WERI-Rb-1 (cell line): ENCODE measurements at places on chromosomes 2 and 18.
A peak's percentile ranks its signal among the peaks of the same experiment; 100 is the strongest.

DNA sequence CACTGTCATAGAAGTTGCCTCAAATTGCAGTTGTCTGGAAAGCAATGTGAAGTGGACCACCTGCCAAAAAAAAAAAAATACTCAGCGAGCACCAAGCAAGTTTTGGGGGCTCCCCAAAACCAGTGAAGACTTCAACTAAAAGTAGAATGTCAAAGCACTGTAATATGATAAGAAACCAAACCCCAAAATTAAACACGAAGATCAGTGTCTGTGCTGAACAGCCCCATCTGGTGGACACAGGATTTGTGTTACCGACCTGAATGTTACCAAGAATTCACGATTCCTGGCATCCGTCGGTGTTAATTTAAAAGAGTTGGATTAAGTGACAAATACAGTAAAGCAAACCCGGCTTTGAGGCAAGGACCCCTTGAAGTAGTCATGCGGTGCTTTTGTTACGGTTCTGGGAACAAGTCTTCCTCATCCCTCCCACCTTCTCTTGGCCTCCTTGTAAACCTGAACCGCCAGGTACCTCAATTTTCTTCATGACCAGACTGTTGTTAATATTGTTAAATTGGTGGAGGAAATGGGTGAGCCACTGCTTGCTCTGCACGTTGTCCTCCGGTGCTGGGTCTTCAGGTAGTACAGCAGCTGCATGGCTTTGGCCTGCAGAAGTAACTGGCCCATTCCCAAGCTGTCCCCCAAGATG lies 31.3 kb upstream of the SSB start:
- DNase-seq = peak; percentile 30

DNA sequence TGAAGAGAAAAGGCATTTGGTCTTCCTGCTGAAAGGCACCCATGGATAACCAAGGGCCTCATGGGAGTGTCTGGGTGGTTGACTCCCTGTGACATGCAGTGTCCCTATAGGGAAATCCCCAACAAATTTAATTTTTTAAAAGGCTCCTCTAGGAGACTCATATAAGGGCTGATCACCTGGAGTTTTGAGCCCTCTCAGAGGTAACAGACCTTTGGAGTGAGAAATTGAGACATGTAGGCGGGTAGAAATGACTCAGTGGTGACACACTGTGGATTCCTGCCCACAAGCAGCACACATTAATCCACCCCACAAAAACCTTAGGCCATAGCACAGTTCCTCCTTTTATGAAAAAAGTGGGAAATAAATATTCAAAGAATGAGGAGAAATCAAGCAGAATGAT lies 557.0 kb upstream of the CNTNAP5 start:
- DNase-seq = no peak

DNA sequence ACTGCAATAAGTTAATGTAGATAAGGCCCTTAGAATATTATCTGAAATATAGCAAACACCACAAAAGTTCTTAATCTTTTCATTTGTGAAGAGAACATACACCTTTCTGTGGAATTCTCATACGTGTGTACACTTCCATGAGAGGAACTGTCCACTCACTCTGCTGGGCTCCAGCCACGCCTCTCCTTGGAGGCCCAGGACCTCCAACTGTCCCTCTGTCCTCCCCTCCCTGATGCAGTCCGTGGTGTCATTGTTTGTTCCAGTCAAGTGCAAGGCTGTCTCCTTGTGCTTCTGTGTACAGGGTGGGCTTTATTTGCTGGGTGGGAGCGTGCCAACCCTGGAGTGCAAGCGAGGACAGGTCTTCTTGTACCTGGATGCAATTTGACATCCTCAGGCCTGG lies 8.7 kb downstream of the RAB12 start:
- DNase-seq = no peak

DNA sequence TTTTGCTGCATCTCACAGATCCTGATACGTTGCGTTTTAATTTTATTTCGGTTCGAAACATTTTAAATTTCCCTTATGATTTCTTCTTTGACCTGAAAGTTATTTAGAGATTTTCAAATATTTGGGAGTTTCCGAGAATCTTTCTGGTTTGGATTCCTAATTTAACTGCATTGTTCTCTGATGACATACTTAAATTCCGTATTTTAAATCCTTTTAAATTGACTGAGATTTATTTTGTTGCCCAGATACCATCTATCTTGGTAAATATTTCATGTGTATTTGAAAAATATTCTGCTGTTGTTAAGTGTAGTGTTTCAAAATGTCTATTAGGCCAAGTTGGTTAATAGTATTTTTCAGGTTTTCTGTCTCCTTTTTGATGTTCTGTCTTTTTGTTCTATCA lies 37.7 kb downstream of the MROH2A start:
- DNase-seq = no peak

DNA sequence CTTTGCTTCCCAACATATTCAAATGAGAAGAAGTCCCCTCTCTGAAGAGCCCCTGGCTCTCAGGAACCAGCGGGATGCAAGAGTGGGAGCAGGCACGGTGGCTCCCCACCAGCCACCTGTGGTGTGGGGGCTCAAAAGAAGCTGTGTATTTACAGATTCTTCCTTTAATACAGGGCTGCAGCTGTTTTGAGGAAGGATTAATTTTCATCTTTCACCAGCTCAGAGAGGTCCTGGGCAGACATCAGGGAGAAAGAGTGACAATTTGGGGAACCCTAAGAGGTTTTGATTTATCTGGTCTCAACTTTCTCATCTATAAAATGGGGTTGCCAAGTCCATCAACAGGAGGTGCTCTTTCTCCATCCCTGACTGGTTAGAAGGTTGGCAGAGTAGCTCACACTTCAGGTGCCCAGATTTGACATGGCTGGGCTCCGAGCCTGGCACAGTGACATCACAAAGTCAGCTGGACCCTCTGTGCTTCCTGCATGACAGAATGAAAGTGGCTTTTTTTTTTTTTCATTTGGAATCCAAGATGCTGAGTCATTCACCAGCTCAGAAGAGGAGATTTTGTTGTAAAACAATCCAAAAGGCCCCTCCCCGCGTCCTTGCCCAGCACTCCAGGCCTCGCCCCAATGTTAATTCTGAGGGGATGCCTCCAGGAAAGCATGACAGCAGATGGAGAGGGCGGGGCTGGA lies 15.5 kb upstream of the SIX2 start:
- no peak for DNase-seq

GRCh38 chr2:232482301-232483238 lies 5.1 kb downstream of the ECEL1 start:
- DNase-seq = no peak

DNA sequence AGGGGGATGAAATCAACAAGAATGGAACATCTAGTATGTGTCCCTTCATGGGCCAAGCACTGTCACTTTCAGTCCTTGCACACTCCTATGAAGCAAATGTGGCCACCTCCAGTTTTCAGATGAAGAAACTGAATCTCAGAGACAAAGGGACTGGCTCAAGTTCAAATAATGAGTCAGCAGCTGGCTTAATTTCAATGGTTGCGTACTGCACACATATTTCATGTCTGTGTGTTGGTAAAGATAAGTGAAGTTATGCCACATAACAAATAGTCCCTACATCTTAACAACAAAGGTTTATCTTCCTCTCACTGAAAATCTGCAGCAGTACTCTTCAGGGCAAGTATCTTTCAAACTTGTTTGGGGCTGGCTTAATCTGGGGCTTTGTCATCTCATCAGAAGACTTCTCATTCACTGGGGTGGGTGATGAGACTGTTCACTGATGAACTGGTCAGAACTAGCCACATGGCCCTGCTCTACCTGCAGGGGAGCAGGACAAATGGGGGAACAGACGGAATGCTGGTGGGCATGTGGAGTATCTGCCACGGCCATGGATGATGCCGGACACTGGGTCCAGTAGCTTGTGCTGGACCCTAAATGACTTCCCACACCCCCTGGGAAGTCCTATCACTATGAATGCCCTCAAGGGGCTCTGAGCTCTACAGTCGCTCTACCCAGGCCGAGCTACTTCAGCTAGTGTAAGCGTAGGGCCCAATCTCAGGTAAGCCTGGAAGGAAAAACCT lies 263.2 kb downstream of the CYP26B1 start:
- DNase-seq = no peak

DNA sequence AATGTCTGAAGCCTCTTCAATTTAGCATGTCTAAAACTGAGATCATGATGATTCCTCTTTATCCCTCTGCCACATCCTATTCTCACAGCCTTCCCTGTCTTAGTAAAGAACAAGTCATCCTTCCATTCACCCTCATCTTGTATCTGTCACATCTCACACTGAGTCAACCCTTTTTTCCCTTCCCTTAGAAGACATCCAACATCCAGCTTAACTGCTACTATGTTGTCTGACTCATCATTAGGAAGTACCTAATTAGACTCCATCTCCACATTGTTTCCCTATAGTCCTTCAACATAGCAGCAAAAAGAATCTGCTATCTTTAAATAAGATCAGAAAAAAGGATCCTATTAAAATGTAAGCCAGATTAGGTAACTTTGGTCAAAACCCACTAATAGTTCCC lies 85.2 kb upstream of the GRB14 start:
- DNase-seq = no peak

DNA sequence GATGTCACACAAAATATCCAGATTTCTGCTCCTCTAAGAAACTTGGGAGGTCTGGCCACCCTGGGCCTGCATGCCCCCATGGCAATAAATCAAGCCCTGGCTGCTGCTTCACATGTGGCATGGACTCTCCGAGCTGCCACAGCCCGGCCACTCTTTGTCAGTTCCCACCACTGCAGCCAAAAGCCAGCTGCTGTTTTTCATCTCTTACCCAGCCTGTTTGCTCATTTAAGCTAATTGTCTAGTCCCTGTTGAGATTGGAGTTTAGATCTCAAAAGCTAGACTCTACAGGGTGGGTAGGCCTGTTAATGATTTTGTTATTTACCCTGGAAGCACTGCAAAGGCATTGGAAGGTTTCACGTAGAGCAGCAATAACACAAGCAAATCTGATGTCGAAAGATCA lies 20.9 kb upstream of the ANXA4 start:
- no peak for DNase-seq

GRCh38 chr2:143030127-143030526 lies 99.1 kb upstream of the ARHGAP15 start:
- DNase-seq = no peak

DNA sequence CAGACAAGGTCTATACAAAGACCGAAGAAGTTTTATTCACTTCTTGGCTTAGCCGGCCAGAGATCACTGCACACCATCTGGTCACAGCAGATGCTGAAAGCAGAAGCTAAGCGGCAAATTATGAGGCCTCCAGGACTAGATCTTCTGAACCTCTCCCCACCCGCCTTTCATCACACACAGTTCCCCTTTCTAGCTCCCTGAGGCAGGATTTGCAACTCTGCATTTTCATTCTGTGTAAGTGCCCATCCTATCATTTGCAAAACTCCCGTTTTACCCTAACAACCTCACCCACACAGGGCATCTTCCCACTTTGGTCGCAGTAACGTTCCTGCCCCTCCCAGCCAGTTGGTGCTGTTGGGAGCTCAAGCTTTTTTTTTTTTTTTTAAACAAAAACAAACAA lies 3.1 kb upstream of the MOB1A start:
- peak; percentile 96 for DNase-seq

DNA sequence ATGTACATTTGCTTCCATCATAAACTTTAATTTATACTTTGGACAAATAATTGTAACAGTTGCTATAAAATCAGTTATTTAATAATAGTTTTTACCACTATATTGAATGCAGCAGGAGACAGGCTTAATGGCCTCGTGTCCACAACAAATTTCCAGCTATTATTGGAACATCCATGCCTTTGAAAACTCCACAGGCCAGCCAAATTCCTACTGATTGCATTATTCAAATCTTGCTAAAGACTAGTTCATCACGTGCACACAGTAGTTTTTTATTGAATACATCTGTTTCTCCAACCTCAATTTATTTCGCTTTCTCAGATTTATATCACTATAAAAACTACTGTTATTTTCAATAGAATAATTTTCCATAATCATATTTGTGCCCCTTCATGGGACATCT lies 18.4 kb upstream of the PTPRM start:
- no peak for DNase-seq

DNA sequence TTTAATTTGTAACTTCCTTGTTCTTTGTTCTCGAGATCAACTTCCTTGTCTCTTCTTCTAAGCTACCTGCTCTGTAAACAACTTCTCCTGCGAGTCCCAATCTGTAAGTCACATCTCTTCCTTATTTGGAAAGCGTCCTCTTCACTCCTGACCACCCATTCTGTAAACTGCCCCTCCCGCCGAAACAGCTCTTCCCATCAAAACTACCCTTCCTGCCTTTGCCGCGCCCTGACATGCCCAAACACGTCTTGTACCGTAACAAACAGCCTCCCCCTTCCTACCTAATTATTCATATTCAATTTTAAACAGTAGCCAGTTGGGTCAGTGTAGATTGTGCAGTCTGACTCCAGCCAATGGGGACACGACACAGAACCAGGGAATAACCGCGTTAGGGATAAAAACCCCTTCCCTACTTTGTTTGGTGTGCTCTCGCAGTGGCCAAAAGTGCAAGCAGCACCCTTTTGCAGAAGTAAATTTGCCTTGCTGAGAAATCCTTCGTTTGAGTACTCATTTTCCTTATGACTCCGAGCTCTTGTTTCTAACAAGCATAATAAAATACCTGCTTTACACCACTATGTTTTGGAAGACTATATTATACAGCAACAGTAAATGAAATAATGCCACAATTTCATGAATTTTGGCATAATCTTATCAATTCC lies 39.8 kb downstream of the PIAS2 start:
- no peak for DNase-seq

DNA sequence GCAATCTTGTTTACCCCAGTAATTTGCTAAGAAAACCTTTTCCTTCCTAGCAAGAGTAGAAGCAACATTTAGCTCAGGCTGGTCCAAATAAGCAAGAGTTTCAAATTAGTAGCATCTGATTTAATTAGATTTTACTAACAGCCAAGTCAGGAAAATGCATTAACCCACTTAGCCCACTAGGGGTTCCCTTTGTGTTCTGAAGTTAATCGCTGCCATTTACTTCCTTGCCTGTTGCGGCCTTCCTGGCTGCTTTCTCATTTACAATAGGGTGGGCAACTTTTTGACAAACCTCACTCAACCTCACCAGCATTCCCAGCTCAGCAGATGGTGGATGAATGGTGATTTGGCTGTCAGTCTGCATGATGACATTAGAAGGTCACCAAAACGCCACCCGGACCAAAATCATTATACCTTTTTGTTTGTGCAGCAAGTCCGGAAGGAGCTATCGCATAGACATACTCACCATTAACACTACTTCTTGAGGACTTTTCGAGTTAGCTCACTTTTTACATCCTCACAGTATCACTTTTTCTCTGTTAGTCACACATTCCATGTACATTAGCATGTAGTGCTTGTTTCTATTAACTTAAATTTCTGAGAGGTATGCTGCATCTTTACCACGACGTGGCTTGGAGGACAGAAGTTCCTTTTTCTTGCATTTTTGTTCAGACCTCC lies 101.5 kb upstream of the SETBP1 start:
- peak; percentile 9 for DNase-seq
